ENCODE measurements at places on chromosomes 1 and 21.
A peak's percentile ranks its signal among the peaks of the same experiment; 100 is the strongest.

DNA sequence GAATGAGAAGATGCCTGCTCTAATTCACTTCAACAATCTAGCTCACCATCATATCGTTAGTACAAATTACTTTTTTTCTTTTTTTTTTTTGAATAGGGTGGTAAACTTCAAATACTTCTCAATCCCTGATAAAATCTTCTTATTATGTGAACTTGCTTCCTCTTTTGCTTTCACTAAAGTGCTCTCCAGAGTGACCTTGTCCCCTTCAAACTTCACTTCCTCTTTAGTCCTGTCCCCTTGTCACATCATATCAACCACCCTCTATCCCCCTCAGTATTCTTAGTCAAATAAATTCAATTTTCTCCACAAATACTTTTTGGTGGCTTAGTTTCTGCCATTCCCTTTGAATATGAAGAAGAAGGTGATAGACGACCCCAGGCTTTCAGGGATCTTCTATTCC lies 124.9 kb upstream of the PLXNA2 start:
- DNase-seq = no peak

GRCh38 chr1:155242805-155243358 lies 12.4 kb downstream of the ENTREP3 start:
- no peak for DNase-seq

DNA sequence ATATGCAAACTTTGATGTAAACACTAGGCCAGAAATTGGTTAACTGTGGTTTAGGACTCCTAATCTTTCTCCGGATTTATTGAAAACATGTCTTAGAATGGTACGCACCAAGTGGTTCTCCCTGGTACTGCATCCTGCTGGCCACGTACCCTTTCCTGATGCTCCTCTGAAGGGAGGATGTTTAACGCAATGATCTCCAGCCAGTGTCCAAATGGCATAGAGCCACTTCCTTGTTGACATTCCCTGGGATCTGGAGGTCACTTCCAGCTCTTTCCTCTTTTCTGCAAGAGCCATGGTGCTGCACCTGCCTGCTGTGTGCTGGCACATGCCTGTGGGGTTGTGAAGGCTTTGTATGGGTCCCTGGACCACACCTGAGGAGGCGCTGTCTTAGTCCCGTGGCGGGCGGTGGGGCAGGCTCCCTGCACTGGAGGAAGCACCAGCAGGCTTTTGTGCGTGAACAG lies 53.9 kb downstream of the GALNT2 start:
- DNase-seq = no peak

DNA sequence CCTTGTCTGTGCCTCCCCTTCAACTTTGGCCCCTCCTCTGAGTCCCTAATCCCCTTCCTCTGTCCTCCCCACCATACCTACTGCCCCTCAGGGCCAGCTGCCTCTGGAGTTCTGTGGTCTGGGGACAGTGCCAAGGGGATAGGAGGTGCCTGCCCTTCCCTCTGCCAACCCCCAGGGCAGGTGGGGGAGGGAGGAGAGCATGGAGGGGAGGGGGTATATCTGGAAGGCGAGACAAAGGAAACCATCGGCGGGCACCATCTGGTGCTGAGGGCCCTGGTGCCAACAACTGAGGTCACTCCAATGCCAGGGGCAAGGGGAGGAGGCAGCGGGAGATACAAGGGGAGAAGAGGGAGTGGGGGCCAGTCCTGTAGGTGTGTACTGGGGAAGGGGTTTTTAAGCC lies 9.6 kb downstream of the RAB25 start:
- no peak for DNase-seq

GRCh38 chr1:111596499-111596898 lies 23.1 kb upstream of the RAP1A start:
- peak; percentile 70 for DNase-seq

GRCh38 chr1:36603461-36603860 lies 120.7 kb upstream of the CSF3R start:
- DNase-seq = no peak

GRCh38 chr1:21530368-21531016 lies 21.3 kb downstream of the ALPL start:
- no peak for DNase-seq

DNA sequence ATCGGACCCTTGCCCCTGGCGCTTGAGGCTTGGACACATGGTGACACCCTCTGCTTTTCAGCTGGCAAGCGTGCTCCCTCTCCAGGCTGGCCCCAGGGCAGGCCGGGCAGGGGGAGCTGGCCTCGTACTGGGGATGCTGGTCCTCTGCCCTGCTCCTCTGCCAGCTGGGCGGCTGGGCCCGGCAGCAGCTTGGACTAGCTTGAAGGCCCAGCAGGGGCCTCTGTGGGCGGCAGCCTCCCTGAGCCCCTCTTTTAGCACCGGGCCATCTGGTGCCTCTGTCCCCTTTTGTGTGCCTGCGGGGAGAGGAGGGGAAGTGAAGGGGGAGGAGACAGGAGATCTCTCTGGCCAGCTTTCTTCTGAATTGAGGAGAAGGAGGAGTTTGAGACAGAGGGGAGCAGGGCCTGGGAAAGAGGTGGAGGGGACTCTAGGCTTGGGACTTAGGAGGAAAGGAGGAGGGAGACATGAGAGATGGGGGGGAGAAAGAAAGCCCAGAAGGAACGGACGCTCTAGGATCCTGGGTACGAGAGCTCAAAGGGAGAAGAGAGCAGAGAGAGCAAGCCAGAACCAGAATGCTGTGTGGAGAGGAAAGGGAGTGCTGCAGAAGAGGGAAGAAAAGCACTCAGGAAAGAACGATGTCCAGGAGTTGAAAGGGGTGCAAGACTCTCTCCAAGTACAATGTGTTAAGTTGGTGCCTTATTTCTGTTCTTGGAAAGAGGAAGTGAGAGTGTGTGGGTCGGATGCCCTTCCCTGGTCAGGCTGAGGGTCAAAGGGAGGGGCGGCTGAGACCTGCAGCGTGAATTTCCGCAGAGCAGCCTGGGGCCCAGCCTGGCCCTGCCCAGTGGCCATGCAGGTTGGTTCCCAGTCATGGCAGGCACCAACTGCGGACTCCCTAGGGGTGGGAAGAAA lies 40.3 kb downstream of the IER5 start:
- DNase-seq = no peak
